ENCODE measurements at places on chromosomes 7 and 10.

DNA sequence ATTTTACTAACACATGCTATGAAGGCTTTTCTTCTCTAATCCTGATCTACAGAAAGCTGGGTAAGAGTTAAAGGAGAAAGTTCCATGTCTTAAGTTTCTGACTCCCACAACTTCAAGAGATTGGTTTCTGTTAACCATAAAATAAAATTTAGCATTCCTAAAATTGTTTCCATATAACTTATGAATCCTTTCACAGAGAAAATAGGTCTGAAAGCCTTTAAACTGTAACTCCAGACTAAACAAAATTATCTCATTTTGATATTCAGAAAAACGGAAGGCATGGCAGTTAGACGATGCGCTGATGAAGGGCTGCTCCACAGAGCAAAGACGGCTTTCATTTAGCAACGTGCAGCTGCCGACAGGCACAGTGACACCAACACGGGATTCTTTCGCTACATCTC lies 133.3 kb downstream of the SLC25A13 start:
- peak; percentile 48 for DNase-seq

DNA sequence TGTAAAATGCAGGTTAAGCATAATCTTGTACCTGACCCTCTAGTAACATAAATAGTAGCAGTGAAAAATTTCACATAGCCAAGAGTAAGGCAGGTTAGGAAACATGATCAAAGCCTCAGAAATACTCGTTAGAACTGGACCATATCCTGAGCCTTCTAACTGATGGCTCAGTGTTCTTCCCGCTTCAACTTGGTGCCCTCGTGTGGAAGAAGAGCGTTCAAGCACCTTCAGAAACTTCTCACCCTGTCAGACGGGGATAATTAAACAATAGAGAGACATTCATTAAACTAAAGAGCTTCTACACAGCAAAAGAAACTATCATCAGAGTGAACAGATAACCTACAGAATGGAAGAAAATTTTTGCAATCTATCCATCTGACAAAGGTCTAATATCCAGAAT lies 124.5 kb downstream of the MYOF start:
- DNase-seq: peak; percentile 62

- no peak for DNase-seq
Measured at GRCh38 chr7:128135159-128135514, 103.9 kb upstream of the LRRC4 start.

DNA sequence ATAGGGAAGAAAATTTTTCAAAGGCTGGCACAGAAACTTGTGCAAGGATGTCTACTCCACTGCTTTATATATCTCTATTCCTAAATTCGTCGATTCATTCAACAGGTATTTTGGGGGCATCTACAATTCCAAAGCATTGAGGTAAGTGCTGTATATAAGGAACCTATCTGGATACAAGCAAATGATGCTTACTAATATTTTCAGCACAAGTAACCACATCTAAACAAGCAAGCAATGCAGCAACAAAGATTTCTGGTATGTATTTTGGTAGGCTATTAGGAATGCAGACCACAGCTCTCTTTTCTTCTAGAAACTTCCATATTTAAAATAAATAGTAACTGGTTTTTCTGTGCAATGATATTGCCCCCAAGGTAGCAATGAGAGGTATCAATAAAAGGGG lies 183.9 kb downstream of the SGMS1 start:
- DNase-seq: peak; percentile 20

GRCh38 chr7:24861336-24861735 lies 104.1 kb upstream of the GSDME start:
- no peak for DNase-seq

GRCh38 chr7:116574025-116574822 lies 49.4 kb downstream of the CAV1 start:
- peak; percentile 57 for DNase-seq

- no peak for DNase-seq
Measured at GRCh38 chr7:105866102-105866801, 10.1 kb downstream of the ATXN7L1 start.

GRCh38 chr10:98257198-98257597 lies 10.8 kb downstream of the LOXL4 start:
- DNase-seq: no peak

DNA sequence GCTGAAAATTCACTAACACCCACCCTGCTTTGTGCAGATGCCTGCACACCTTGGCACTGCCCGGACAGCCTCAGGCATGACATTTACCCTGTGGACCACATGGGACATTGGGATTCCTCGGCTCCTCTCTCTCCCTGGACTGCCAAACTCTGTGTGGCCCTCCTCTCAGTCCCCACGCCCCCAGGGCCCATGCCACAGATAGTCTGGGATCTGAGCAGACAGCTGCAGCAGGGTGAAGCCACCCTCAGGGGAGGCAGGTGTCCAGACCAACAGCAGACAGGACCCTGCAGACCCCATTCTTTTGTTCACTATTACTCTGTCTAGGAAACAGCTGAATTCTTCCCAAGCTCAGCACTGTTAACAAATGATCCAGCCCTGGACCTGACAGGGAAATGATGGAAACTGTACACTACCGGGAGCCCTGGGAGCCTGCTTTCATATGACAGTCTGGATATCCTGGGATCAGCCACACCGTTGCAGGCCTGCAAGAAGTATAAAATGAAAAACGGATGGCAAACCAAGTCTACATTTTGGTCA lies 83.4 kb downstream of the VOPP1 start:
- DNase-seq: no peak

DNA sequence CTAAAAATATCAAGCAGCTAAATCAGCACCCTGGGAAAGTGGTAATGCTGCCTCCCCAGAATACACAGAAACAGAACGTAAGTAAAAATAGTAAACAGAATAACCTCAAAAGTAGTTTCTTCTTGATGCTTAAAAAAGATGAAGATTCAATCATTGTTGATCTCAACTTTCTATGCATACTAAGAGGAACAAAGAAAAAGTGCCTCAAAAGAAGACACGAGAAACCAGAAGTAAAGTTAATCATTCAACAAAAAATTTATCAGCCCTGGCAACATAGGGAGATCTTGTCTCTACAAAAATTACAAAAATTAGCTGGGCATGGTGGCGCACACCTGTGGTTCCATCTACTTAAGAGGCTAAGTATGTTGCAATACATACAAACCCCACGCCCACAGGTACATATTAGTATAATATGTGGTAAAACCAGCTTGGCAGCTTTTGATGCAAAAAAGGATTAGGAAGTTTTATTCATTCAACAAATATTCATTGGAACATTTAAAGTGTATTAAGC lies 153.7 kb downstream of the NRBF2 start:
- DNase-seq: no peak

DNA sequence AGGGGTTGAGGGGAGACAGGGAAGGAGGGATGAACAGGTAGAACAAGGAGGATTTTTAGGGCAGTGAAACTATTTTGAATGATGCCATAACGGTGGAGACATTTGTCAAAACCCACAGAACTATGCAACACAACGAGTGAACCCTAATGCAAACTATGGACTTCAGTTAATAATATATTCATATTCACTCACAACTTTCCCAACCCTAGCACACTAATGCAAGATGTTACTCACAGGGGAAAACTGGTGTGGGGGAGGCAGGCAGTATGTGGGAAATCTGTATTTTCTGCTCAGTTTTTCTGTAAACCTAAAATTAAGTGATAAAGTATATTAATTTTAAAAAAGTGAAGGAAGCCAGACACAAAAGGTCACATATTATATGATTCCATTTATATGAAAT lies 17.3 kb downstream of the GNA12 start:
- peak; percentile 62 for DNase-seq

DNA sequence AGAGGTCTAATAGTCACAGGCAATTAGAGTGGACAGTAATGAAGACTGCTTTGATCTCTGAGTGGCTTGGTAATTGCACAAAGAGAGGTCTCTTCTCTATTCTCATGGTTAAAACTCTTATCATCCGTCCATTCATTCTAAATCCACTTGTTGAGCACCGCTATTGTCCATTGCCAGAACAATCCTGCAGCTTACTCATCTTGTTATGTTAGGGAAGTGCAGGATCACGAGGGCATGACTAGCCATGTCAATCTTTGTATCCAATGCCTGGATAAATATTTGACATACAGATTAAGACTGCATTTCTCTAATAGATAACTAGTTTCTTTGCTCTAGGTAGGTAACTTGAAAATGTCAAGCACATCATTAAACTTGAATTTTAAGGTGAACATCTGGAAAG lies 14.9 kb downstream of the SFTPD start:
- DNase-seq: no peak

DNA sequence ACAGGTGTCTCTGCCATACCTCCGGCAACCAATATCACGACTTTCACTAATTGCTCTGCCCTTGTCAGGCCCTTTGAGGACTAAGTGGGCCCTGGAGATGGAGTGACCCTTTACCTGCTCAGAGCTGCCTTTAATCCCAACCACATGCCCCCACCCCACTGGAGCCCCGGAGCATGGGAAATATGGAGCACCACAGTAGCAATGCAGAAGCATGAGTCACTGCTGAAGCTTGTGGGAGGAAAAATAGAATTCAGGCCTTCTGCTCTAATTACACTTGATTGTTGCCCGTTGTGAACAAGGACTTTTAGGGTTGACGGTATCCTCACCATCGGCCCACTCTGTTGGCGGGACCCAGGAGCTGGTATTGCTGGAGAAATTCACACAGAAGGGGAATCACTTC lies 52.5 kb upstream of the FRMD4A start:
- peak; percentile 25 for DNase-seq

DNA sequence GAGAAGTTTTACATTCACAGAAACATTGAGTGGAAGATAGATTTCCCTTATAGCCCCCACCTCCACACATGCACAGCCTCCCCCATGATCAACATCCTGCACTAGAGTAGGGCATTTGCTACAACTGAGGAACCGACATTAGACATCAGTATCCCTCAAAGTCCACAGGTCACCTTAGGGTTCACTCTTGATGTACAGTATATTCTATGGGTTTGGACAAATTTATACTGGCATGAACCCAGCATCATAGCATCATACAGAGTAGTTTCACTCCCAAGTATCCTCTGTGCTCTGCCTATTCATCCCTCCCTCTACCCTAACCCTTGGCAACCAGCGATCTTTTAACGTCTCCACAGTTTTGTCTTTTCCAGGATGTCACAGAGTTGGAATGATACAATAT lies 64.4 kb downstream of the VSTM4 start:
- DNase-seq: no peak

GRCh38 chr10:119807960-119808697 lies 64.5 kb downstream of the MCMBP start:
- peak; percentile 71 for DNase-seq

GRCh38 chr10:75203724-75204123 lies 6.9 kb upstream of the VDAC2 start:
- DNase-seq: no peak

GRCh38 chr7:158449942-158450341 lies 137.7 kb downstream of the PTPRN2 start:
- DNase-seq: no peak

GRCh38 chr10:82981137-82981723 lies 1106.2 kb downstream of the NRG3 start:
- peak; percentile 66 for DNase-seq

- DNase-seq: no peak
Measured at GRCh38 chr10:77034240-77034639, 603.4 kb downstream of the KCNMA1 start.

GRCh38 chr7:88015309-88015708 lies 81.3 kb downstream of the ADAM22 start:
- no peak for DNase-seq

DNA sequence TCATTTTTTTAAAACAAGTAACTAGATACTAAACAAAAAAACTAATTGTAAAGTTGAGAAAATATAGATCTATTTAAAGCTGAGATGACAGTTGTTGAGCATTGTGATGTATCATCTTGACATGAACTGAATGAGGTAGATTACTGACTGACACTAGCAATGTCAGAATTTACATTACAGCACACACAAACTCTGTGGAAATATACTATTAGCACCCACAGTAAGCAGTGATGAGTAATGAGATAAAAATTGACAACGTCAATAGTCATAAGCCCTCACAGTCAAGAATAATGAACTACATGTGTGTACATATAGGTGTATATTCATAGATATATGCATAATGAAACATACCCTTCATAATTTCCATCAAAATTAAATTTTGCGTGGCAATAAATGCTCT lies 368.4 kb downstream of the TFEC start:
- peak; percentile 54 for DNase-seq

GRCh38 chr10:113732966-113733365 lies 18.5 kb upstream of the PLEKHS1 start:
- DNase-seq: no peak
